NCI-H1930 (cell line): ENCODE measurements at places on chromosomes 4 and X.

DNA sequence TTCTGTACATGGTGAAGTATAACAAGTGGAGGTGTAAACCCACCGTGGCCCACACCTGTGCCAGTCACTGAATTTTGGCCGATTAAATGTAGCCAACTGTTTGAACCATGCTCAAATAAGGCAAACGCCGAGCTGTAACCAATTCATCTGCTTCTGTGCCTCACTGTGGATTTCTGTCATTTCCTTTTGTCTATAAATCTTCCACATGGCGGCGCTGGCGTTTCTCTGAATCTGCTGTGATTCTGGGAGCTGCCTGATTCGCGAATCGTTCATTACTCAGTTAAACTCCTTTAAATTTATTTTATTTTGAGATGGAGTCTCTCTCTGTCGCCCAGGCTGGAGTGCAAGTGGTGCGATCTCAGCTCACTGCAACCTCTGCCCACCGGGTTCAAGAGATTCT, 19.2 kb downstream of the SUPT20HL2 start:
- DNase-seq = no peak

- DNase-seq = no peak
Observed at GRCh38 chr4:101321481-101322042, 25.8 kb downstream of the PPP3CA start.

GRCh38 chr4:74878323-74878722, 54.6 kb upstream of the PARM1 start:
- no peak for DNase-seq

DNA sequence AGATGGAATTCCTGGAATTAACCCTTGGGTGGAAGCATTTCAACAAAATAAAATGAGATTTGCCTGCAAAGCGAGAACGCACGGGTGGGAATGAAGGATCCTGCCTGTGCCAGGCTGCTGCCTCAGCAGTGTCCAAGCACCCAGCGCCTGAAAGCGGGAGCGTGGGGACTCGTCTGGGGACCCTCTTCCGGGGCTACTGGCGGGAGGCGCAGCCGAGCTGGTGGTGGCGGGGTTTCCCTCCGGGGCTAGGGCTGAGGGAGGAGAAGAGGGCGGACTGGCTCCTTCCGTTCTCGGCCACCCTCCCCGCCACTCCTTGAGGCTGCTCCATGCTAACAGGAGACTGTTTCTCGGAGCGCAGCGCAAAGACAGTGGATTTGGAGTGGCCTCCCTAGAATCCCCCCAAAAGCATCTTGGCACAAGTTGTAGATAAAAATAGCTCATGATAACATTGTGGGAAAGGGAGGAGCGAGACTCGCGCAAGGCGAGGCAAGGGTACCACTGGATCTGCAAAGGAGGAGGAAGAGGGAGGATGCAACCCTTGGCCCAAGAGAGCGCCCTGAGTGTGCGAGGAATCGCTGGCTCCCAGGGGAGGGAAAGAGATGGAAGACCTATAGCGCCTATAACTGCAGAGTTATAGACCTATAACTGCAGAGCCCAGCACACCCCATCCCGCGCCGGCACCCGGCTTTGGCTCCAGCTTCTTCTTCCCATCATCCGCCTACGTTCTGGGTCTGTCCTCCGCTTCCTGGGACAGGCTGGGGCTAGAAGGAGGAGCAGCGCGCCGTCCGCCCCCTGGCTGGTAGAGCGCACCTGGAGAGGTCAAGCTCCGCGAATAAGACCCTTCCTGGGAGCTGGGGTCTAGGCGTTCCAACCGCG, 1.3 kb downstream of the HS3ST1 start:
- no peak for DNase-seq

- no peak for DNase-seq
Observed at GRCh38 chrX:153454901-153455550, 9.2 kb upstream of the TREX2 start.

DNA sequence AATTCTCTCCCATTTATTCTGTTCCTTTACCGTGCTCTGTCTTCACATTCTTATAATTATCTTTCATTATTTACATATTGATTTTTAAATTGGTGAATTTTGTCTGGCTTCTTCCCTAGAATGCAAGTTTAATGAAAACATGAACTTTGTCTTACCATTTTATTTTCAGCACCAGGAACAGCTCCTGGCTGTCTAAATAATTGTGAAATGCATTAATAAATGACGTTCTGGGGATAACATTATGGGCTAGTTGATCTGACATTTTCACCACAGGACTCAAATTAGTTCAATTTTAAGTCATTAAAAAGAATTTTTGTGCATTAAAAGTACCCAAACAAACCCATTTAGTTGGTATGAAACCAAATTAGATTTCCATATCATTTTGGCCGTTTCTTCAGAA, 97.5 kb downstream of the KCTD8 start:
- DNase-seq = no peak

GRCh38 chr4:174324725-174325124, 41.0 kb downstream of the CEP44 start:
- DNase-seq = no peak

- DNase-seq = no peak
Observed at GRCh38 chr4:74632634-74633033, 161.7 kb downstream of the BTC start.

GRCh38 chr4:36207367-36207766, 36.9 kb downstream of the ARAP2 start:
- DNase-seq = no peak

DNA sequence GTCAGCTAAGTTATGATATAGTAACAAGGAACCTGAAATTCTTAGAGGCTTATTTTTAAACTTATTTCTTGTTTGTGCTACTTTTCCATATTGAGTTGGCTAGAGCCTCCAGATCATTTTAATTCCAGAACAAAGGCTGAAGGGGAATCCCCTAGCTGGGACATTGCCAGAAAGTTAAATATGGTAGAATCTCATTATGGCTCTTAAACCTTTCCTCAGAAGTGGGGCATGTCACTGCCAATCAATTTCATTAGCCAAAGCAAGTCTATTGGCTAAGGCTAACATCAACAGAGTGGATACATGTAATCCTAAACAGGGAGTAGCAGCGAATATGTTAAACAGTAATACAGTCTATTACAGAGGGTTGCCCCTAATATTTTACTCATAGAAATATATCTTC, 47.0 kb downstream of the FTHL17 start:
- DNase-seq = no peak

GRCh38 chr4:18440527-18441202, 419.1 kb upstream of the LCORL start:
- DNase-seq = no peak

DNA sequence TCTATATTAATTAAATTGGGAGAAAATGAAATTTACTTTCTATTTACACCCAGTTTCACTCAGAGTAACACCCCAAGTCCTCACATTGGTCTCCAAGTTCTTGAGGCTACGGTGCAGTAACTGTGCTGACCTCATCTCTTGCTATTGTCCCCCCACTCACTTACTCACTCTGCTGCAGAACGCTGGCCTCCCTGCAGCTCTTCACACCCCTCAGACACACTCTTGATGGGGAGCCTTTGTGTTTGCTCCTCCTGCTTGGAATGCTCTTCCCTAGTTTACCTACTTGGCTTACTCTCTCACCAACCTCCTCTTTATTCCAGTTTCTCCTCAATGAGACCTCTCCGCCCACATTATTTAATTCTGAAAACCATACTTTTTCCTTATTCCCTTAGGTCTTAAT, 22.2 kb upstream of the SPARCL1 start:
- no peak for DNase-seq

DNA sequence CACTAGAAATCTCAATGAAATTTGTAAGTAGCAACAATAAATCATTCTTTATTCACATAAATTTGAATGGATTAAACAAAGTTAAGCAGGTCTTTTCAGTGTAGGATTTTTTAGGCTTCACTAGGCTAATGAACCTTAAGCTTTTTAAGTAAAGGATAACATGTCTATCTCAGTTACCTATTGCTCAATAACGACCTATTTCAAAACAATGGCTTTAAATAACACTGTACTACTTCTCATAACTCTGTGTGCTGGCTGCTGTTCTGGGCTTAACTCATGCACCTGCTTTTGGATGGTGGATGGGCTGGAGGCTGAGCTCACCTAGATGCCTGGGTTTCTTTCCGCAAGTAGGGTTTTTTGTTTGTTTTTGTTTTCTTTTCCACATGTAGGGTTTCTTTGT, 495.0 kb upstream of the SLIT2 start:
- DNase-seq = no peak
